Calu3 (cell line): ENCODE measurements at places on chromosomes 16 and 17.

DNA sequence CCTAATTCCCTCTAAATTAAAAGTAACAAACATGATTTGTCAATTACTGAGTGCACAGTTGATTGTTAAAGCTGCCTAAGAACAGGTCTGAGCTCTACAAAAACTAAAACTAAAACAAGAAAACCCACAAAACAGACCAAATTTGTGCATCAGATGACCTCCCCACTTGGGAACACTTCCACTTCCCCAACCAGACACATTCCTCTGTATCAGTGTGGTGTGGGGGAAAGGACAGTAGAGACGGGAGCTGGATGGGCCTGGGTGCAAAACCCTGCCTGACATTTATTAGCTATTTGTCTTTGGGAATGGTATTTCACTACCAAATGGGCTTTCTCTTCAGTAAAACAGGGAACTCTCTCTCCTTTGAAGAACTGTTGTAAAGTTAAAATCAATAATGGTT, 29.8 kb downstream of the STAT3 start:
- no peak for DNase-seq

GRCh38 chr16:138049-138417, 440 bp downstream of the NPRL3 start:
- DNase-seq: no peak

- peak; percentile 61 for DNase-seq
Measured at GRCh38 chr17:57948555-57949420, 6.4 kb downstream of the CUEDC1 start.

GRCh38 chr16:66609139-66609510, 4.6 kb downstream of the CMTM3 start:
- no peak for DNase-seq

- no peak for DNase-seq
Measured at GRCh38 chr16:81992859-81993258, 18.4 kb downstream of the SDR42E1 start.

GRCh38 chr17:19387921-19388521, 1.0 kb upstream of the MFAP4 start:
- DNase-seq: no peak

DNA sequence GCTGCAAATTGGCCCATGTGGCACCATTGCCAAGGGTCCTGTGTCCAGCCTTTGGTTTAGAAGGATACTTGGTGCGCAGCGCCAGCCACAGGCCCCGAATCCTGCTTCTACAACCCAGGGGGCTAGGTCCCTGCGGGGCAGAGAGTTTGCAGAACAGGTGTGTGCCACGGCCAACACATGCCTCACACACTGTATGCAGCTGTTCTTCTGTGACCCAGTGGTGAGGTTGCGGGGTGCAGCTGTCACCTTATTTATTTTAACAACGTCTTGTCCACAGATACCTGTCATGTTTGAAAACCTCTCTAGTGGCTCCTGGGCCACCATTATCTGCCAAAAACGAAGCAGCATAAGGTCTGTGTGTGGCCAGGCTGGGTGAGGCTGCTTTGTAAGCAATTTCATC, 11.6 kb downstream of the CBFA2T3 start:
- no peak for DNase-seq

GRCh38 chr16:2197765-2198164, 1.4 kb upstream of the CASKIN1 start:
- no peak for DNase-seq

- DNase-seq: no peak
Measured at GRCh38 chr17:81486199-81486810, 26.3 kb downstream of the ACTG1 start.

- DNase-seq: peak; percentile 49
Measured at GRCh38 chr16:58021661-58022551, 3.6 kb upstream of the MMP15 start.

DNA sequence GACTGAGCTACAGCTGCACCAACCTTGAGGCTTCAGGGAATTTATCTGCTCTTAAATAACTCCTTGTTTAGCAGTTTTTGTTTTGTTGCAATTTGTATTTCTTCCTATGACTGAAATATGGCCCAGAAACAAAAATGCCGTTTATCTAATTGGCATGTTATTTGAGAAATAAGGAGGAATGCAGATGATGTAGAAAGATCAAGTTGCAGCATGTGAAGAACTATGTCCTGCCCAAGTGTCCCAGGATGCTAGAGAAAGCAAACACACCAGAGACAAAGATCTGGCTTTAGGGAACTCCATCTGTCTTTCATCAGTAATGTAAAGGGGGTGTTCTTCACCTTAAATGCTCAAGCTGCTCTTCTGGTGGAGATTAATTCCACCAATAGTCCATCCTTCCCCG, 29.7 kb downstream of the USP31 start:
- no peak for DNase-seq

- DNase-seq: no peak
Measured at GRCh38 chr17:81529437-81529803, 1.2 kb downstream of the FSCN2 start.

- DNase-seq: no peak
Measured at GRCh38 chr17:50675627-50676026, 32.1 kb downstream of the ANKRD40 start.

DNA sequence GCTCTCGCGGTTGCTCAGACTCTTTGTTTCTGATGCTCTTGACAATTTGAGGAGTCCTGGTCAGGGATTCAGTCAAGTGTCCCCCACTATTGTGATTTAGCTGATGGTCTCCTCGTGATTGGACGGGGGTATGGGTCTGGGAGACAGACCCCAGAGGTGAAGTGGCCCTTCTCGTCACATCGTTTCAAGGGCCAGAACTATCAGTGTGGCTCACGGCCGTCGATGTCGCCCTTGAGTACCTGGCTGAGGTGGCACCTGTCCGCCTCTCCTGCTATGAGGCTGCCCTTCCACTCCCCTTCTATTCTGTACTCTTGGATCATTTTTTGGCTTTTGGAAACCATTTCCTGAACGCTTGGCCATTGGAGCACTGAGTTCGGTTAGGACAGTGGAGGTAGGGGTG, 7.4 kb upstream of the MEAK7 start:
- DNase-seq: no peak

- peak; percentile 53 for DNase-seq
Measured at GRCh38 chr16:4015275-4016004, 100.8 kb downstream of the ADCY9 start.

DNA sequence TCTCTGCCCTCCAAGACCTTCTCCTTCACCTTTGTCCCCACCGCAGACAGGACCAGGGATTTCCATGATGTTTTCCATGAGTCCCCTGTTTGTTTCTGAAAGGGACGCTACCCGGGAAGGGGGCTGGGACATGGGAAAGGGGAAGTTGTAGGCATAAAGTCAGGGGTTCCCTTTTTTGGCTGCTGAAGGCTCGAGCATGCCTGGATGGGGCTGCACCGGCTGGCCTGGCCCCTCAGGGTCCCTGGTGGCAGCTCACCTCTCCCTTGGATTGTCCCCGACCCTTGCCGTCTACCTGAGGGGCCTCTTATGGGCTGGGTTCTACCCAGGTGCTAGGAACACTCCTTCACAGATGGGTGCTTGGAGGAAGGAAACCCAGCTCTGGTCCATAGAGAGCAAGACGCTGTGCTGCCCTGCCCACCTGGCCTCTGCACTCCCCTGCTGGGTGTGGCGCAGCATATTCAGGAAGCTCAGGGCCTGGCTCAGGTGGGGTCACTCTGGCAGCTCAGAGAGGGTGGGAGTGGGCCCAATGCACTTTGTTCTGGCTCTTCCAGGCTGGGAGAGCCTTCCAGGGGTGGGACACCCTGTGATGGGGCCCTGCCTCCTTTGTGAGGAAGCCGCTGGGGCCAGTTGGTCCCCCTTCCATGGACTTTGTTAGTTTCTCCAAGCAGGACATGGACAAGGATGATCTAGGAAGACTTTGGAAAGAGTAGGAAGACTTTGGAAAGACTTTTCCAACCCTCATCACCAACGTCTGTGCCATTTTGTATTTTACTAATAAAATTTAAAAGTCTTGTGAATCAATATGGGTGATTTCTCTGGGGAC, 12.2 kb downstream of the CX3CL1 start:
- no peak for DNase-seq

- DNase-seq: no peak
Measured at GRCh38 chr17:45973946-45974859, 24.8 kb upstream of the STH start.

DNA sequence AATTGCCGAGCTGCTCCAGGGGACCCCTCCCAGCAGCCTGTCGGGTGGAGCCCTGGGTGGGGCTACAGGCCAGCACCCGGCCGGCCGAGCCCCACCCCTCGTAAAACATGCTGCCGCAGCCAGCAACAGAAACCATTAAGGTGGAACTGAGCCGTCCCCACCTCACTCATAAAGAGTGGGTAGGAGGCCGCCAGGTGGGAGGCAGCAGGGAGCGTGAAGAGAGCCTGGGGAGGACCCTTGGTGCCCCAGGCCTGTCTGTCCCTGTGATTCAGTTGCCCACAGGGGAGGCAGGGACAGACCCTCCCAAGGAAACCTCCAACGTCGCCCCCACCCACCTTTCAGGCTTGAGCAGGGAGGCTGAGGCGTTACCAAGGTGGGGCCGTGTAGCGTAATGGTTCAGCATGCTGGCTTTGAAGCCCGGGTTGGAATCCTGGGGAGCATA, 8.4 kb downstream of the FOXN1 start:
- no peak for DNase-seq

- no peak for DNase-seq
Measured at GRCh38 chr16:23796941-23797340, 38.8 kb upstream of the PRKCB start.

DNA sequence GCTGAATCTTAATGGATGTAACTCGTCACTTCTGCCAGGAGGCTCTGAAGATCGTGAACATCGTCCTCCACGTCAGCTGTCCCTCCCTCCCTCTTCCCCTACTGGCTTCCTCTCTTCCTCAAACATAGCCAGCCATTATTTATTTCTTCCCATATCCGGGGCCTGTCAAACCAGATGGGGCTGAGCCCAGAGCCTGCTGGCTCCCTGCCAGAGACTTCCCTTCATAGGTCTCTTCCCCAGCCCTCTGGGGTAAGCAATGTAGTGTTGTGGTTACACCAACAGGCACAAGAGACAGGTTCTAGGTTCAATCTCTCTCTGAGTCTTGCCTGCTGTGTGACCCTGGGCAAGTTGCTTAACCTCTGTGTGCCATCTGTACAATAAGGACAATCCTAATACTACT, 40.1 kb upstream of the ZFP90 start:
- DNase-seq: no peak

DNA sequence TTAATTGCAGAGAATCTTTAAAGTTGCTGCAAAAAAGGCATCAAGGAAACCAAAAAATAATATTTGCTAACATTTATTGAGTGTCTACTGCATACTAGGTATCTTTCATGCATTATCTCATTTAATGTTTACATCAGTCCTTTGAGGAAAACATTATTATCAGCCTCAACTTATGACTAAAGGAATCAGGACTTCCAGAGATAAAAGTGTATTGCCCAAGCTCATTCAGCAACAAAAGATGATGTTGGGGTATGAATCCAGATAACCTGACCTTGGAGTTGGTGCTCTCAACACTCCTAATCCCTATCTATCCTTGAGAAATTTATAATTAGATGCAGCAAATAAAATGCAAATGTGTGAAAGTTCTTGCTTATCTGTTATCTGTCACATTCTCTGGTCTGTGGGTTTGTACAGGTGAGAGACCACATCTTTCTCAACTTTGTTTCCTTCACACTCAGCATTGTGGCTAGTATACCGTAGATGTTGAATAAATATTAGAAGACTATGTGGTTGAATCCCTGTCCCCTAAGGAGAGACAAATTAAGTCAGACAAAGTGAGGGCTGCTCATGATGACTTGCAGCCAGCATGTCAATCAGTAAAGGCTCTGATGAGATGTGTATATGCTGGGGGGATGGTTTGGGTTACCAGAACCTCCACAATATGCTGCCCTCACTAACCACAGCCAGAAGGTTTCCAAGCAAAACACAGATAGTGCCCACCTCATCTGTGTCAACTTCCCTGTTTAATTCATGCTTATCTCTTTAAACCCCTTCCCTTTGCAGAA, 82.6 kb downstream of the NOG start:
- DNase-seq: no peak

- no peak for DNase-seq
Measured at GRCh38 chr16:51433599-51433998, 282.5 kb upstream of the SALL1 start.

DNA sequence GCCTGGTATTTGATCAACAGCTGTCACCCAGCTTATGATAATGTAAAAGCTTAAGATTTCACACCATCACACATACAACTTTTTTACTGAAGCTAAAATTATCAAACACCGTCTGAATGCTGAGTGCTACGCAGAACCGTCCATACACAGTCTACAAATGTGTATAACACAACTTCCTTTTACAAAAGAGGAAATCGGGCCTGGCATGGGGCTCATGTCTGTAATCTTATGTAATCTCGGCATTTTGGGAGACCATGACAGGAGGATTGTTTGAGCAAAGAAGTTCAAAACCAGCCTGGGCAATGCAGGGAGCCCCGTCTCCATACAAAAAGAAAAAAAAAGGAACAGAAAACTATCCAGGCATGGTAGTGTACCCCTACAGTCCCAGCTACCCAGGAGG, 19.6 kb upstream of the QRICH2 start:
- DNase-seq: no peak

DNA sequence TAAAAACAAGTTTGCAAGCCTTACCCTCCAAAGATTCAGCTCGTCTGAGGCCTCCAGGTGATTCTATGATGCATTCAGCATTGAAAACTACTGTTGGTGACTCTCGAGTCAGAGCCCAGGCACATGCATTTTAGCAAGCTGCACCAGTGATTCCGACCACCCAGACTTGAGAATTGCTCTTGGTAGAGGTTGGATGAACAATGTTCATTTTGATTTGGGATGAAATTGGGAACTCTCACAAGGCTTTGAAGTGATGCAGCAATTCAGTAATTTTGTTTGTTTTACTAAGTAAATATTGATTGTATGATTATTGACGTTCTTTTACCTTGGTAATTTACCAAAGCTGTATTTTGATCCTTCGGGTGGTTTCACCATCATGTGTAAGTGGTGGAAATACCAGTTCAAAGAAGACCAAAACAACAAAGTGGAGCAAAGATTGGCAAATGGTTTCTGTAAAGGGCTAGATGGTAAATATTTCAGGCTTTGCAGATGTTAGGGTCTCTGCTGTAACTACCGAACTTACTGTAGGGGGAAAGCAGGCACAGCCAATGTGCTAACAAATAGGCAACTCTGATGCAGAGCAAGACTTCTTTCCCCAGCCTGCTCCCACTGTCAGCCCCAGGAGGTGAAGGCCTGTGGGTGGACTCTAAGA, 11.8 kb downstream of the ALDH3A2 start:
- no peak for DNase-seq
